ENCODE measurements at places on chromosomes 6 and 20. TPM values are rescaled to one million over a fixed set of nuclear protein-coding genes. Genes with fewer than 3 reads are reported as not detected.

GRCh38 chr6:151292974-151293687 lies 53.4 kb downstream of the AKAP12 start:
- no peak for DNase-seq

- DNase-seq = no peak
Measured at GRCh38 chr20:57451795-57452661, 60.8 kb downstream of the RBM38 start.

GRCh38 chr6:2806644-2807043 lies 35.0 kb downstream of the SERPINB1 start:
- no peak for DNase-seq

DNA sequence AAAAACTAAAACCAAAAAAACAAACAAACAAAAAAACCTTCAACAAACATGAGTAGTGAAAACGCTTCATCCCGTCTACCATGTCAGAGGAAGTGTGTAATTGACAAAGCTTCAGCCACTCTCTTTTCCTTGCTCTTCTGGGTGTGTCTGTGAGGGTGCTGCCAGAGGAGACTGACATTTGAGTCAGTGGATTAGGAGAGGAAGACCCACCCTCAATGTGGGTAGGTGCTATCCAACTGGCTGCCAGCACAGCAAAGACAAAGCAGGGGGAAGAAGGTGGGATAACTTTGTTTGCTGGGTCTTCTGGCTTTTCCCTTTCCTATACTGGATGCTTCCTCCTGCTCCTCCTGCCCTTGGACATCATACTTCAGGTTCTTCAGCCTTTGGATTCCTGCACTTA lies 145.6 kb downstream of the TASP1 start:
- no peak for DNase-seq

DNA sequence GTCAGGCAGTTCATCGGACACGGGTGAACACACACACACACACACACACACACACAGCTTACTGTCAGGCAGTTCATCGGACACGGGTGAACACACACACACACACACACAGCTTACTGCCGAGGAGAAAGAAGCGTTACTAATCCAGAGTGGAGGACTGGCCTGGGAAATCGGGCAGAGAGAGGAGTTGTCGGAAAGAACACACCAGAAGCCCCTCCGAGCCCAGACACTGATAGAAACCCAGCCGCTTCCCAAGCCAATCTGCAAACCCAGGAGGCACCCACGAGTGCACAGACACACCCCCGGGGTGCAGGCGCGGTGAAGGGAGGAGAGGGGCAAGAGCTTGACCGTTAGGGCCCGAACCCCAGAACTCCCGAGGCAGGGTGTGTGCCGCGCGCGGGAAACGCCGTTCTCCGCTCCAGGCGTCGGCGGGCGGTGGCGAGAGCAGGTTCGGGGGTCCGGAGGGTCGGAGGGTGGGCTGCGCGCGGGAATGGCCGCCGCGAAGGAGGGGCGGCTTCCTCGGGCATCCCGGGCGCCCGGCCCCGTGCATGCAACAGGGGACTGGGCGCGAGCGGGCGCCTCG lies 636 bp downstream of the ELOVL2 start:
- no peak for DNase-seq

GRCh38 chr20:47118206-47118605 lies 223.6 kb downstream of the EYA2 start:
- DNase-seq = no peak

DNA sequence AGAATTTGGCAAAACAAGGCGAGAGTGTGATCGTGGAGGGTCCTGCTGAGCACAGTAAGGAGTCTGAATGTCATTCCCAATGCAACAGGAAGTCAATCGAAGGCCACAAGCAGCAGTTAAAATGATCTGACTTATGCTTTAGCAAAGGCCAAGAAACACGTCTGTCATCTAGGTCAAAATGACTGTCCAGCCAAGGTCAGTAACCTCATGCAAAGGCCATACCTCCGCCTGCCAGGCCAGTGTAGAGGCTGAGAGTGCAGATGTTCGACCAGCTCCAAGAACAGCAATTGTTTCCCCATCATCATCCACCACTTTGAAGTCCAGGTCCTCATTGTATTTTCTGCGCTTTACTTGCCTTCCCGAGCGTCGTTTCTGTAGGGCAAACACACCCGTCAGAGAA lies 105.6 kb downstream of the CHD6 start:
- DNase-seq = no peak

DNA sequence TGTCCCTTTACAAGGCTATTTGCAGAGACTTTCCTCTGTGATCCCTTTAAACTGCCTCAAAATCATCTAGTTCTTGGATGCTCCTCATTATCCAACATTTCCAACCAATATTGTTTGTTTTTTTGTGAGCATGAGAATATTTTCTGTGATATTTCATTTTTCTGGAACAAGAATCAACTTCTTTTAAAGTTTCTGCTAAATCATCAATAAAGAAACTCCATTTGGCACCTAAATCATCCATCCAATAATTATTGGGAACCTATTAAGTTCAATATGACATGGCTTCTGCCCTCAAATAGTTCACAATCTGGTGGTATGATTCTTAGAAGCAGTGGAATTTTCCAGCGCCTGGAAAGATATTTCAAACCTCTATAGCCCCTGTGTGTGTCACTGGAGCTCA lies 207.6 kb downstream of the ISM1 start:
- no peak for DNase-seq

GRCh38 chr6:97939440-97940168 lies 656.6 kb upstream of the MMS22L start:
- no peak for DNase-seq

GRCh38 chr6:74133073-74133472 lies 437.1 kb downstream of the CD109 start:
- DNase-seq = no peak

DNA sequence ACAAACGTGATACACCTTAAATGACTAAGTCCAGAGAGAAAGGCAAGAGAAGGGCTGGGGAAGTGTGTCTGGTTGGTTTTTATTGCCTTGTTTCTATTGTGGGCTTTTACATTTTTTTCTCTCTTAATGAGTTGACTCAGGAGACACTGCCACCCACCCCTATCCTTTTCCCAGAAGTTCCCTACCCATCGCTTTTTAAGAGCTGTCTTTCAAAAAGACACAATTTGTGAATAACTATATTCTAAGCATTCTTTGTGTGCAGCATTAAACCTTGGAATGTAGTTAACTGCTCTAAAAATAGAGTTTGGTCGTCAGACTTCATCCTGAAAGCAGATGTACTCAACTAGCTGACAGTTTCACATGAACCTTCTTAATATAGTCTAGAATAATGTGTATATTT lies 174.9 kb downstream of the ISM1 start:
- no peak for DNase-seq

- DNase-seq = no peak
Measured at GRCh38 chr6:135566311-135567068, 69.0 kb upstream of the AHI1 start.

DNA sequence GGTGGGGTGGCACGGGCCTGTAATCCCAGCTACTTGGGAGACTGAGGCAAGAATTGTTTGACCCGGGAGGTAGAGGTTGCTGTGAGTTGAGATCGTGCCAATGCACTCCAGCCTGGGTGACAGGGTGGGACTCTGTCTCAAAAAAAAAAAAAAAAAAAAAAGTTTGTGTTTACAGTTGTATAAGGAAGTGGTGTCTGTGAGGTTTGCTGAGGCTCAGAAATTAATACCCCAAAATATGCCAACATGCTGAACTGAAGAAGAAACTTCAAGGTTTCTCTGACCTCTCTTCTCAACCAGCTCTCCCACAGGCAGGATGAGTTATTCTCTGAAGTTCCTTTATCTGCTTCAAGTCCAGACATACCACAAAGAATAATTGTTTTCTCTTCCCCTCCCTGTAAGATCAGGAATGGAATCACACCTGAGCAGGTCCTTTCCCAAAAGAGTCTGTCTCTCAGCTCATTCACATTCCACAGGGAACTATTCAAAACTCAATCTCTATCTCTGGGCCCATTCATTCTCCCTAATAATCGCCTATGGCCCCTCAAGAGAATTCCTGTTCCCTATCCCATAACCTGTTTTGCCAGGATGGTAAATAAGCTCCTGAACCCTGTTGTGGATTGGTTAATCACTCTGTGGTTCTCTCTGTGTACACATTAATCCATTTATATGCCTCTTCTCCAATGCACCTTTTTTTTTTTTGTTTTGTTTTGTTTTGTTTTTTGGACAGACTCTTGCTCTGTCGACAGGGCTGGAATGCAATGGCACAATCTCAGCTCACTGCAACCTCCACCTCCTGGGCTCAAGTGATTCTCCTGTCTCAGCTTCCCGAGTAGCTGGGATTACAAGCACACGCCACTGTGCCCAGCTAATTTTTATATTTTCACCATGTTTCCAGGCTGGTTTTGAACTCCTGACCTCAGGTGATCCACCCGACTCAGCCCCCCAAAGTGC lies 17.4 kb upstream of the KIFC1 start:
- no peak for DNase-seq

- no peak for DNase-seq
Measured at GRCh38 chr20:49633643-49634042, 65.7 kb upstream of the PTGIS start.

DNA sequence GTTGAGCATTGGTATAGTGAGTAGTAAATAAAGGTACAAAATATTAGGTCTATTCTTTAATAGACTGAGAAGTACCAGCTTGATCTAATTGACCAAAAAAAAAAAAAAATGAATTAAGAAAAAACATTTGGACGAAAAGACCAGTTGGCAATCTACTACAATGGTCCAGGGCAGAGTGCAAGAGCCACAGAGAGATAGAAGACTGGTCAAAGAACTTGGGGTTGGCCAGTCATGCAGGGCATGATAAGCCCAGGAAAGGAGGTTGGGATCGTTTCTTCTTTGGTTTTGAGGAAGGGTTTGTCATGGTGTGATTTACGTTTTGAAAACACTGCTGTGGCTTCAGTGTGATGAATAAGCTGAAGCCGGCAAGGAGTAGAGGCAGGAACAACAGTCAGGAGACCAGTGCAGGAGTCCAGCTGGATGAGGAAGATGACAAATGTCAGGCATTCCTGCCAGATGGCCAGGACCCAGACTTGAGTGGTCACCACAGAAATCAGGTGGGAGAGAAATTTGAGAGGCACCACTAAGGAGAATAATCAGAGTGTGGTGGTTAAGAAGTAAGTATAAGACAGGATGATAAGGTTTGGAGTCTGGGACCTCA lies 14.0 kb downstream of the SMLR1 start:
- no peak for DNase-seq

DNA sequence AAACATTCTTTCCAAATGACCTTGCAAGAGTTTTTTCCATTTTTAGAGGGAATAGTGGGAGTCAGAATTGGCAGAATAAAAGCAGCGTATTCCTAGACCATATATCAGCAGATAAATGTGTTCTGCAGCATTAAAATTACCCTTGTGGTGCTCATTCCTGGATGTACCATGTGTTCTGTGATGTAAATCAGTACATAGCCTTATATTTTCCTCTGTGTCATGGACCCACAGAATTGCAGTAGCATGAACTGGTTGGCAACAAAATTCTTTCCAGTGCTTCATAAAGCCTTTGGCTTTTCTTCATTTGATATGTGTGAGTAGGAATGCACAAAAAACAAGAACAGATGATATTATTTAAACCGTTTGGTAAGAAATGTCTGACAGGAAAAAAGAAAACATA lies 32.5 kb downstream of the ANKEF1 start:
- no peak for DNase-seq

GRCh38 chr6:118776607-118777549 lies 117.1 kb upstream of the ASF1A start:
- DNase-seq = no peak

DNA sequence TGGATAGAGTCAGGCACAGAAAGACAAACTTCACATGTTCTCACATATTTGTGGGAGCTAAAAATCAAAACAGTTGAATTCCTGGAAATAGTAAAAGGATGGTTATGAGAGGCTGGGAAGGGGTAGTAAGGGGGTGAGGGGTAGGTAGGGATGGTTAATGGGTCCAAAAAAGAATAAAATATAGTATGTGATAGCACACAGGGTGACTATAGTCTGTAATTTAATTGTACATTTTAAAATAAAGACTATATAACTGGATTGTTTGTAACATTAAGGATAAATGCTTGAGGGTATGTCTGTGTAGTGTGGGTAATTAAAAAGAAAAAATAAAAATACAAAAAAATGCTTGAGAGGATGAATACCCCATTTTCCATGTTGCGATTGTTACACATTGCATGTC lies 9.9 kb downstream of the SRSF6 start:
- no peak for DNase-seq

GRCh38 chr20:32551693-32552092 lies 33.4 kb downstream of the NOL4L start:
- DNase-seq = no peak

- no peak for DNase-seq
Measured at GRCh38 chr6:117432273-117432672, 6.5 kb upstream of the ROS1 start.

DNA sequence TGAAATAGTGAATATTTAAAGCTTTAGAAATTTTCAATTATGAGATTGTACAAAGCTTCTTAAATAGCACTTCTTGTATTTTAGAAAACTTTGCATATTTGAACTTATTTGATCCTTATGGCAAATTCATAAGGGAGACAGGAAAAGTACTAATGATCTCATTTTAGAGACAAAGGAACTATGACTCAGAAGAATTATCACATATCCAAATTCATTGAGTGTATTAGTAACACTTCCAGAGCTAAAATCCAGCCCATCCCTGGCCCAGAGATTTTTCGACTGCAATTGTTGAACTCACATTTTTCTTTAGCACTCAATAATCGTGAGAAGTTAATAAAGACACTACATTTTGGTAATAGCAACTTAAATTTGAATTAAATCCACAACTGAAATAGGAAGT lies 704.3 kb downstream of the EPM2A start:
- no peak for DNase-seq

DNA sequence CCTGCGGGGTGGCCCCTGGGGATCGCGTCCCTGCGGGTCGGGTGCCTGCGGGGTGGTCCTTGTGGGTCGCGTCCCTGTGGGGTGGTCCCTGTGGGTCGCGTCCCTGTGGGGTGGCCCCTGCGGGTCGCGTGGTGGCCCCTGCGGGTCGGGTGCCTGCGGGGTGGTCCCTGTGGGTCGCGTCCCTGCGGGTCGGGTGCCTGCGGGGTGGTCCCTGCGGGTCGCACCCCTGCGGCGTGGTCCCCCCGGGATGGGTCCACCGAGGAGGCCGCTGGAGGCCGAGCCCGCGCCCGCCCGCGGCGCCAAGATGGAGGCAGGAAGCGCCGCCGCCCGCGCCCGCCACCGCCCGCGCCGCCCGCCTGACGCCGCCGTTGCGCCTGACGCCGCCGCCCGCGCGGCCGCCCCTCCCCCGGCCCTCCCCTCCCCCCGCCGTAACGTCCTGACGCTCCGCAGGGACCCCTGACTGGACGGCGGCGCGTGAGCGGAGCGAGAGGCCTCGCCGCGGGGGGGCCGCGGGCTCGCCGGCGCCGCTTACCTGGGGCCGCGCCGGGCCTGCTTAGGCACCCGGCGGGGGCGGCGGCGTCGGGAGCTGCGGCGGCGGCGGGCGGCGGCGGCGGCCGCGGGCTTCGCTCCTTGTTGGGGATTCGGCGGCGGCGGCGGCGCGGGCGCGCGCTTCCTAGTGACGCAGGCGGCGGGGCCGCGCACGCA lies at the start of gene GMEB2:
Gene GMEB2, minus strand, starts transcription at position 678 of the 705 bp plus-strand sequence. CDS start 7,704 bp downstream, outside the sequence.
- DNase-seq = no peak

The VWA7 gene
- 10.1 TPM for polyA plus RNA-seq

The SLC13A3 gene
- 22.9 TPM for polyA plus RNA-seq

The PBX2 gene
- polyA plus RNA-seq = 202 TPM

The SIRPA gene
- polyA plus RNA-seq = 25.1 TPM

The CRYBG1 gene
- 23.9 TPM for polyA plus RNA-seq

The SAMD5 gene
- polyA plus RNA-seq = 13.0 TPM

The FLRT3 gene
- polyA plus RNA-seq = 111 TPM

The RAB44 gene
- polyA plus RNA-seq = 0.23 TPM
